ENCODE measurements at places on chromosomes 7 and 10.
A peak's percentile ranks its signal among the peaks of the same experiment; 100 is the strongest.

- no peak for DNase-seq
Observed at GRCh38 chr7:43604251-43604650, 21.3 kb downstream of the STK17A start.

DNA sequence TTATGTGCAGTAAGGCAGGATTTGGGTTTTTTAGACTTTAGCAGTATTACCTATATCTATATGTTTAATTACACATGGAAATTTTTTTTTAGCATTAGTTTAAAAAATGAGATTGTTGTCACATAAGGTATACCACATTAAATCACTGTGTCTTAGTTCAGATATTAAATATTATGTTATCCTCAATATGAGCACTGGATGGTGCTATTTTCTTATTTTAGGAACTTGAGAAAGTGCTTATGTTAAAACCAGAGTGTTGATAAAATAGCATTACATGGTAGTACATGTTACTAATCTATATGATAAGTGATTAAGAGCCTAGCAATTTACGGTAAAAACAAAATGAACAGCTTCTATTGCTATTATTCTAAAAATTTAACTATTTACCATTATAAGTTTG is 28.8 kb downstream of the MIOS start:
- DNase-seq: peak; percentile 52

DNA sequence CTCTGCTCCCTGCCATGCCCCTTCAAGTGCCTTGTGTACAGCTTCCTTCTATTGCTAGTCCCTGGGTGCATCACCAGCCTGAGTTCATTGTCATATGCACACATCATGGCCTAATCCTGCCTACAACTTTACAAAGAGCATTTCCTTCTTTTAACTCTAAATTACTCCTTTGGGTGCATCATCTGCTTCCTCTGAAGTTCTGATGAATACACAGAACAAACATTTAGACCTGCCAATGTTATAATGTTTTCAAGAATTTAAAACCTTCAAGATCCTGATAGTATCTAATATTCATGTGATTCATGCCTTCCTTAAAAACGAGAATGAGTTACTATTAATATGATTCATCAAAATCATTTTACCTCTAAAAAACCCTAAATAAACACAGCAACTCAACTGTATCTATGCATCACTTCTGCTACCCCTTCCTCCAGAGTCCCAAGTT is 357.1 kb downstream of the MAGI2 start:
- no peak for DNase-seq

DNA sequence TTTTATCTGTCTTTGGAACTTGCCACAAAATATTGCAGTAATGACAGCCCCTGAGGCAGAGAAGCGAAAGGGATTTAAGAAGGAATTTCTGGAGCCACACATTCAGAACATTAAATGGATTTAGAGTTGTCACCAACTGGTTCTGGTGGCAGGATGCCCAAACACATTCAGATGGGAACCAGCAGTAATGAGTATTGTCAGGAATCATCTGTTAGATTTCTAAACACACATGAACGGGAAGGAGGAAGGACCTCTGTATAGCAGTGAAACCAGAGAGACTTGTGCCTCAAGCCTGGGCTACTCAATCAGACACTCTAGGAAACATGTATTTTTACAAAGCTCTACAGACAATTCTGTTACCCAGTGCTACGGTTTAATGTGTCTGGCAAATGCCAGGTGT is 103.8 kb upstream of the CCNY start:
- DNase-seq: no peak

DNA sequence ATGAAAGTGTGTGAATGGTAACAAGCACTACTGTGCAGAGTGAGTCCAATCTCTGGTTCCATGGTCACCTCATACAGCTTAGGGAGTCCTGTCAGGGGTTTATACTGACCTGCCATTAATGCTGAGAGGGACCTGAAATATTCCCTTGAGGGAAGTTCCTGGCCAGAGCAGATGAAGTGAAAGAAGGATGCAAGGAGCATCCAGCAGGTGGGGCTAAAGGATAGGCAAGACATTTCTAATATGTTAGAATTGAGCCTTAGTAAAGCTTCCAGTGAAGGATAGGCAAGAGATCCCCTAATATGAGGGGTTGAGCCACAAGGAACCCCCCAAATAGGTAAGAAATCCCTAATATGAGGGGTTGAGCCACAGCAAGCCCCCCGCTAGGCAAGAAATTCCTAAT is 25.5 kb upstream of the FAM221A start:
- DNase-seq: no peak

DNA sequence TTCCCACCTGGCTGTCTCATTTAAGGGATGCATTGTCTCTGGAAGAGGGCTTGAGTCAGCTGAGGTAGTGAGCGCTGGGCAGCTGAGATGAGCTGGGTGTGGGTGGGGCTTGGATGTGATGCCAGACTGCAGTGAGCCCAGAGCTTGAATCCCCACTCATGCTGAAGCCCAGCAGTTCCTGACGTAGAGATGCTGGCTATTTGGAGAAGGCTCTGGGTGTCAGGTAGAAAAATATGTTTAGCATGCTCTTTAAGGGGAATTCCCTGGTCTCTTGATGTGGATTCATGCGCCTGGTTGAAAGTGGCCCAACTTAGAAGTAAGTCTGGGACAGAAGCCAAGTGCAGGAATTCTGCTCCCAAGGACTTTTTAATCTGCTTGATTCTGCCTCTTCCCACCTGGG is 241.5 kb upstream of the IGFBP3 start:
- DNase-seq: no peak

DNA sequence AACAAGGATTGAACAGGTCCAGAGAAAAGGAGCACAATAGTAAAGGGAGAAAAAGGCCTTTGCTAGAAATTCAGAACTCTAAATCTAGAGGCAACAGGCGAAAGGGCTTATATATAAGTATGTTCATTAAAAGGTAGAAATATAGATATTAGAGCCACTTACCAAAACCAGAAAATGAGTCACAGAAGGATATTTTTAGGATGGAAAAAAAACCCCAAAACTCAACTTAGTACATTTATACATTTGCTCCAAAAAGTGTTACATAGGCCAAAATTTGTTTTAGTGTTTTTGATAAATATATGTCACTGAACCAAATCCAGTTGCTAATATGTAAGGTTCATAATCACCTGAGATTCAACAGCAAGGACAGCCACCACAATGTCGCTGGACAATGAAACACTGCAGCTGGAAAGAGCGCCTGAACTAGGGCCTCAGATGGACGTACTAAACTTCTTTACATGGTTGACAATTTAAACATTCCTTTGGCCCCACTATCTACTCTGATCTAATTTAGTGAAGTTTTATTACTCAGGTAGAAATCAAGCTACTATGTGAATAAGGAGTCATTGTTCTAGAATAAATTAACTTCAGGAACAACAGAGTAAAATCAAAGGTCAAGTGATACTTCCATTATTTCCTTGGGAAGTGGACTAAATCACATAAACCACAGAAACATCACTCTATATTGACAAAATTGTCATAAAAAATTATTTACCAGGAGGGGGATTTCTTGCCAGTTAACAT is 10.9 kb downstream of the FAM3C start:
- DNase-seq: no peak

- no peak for DNase-seq
Observed at GRCh38 chr10:18469125-18469524, 182.3 kb downstream of the NSUN6 start.

GRCh38 chr7:8149222-8149621 is 112.7 kb downstream of the ICA1 start:
- DNase-seq: no peak

- DNase-seq: no peak
Observed at GRCh38 chr7:375901-376305, 85.9 kb downstream of the FOXL3 start.

- DNase-seq: no peak
Observed at GRCh38 chr10:113859261-113859660, 4.8 kb downstream of the NHLRC2 start.

DNA sequence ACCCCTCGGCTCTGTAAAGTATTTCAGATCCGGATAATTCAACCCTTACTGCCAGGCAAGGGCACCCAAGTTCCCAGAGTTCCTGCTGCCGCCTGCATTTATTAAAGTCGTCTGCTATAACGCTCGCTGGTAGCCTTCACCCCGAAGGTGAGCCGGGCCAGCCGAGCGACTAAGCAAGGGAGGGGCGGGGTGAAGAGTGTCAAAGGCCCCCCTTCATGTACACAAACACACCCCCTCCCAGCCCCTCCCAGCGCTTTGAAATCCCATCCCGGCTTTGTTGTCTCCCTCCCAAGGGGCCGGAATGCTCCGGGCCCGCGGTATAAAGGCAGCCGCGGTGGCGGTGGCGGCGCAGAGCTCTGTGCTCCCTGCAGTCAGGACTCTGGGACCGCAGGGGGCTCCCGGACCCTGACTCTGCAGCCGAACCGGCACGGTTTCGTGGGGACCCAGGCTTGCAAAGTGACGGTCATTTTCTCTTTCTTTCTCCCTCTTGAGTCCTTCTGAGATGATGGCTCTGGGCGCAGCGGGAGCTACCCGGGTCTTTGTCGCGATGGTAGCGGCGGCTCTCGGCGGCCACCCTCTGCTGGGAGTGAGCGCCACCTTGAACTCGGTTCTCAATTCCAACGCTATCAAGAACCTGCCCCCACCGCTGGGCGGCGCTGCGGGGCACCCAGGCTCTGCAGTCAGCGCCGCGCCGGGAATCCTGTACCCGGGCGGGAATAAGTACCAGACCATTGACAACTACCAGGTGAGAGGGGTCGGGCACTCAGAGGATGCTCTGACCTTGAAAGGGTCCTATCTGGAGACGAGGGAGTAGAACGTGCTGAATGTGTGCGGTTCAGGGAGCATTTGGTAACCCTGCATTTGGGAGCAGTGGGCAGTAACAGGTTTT is at the start of gene DKK1:
TSS of gene DKK1 (plus strand) at position 349 of the 889 bp plus-strand sequence. CDS start at position 503, 154 bp downstream.
- DNase-seq: no peak

Measured in NCI-H1105 treated with DMSO at 0.1 percent for 48 hours (cell line).